Naive thymus-derived CD4-positive, alpha-beta T cell (primary cell): ENCODE measurements at places on chromosomes 1 and 21. TPM values are rescaled to one million over a fixed set of nuclear protein-coding genes. Genes with fewer than 3 reads are reported as not detected.

DNA sequence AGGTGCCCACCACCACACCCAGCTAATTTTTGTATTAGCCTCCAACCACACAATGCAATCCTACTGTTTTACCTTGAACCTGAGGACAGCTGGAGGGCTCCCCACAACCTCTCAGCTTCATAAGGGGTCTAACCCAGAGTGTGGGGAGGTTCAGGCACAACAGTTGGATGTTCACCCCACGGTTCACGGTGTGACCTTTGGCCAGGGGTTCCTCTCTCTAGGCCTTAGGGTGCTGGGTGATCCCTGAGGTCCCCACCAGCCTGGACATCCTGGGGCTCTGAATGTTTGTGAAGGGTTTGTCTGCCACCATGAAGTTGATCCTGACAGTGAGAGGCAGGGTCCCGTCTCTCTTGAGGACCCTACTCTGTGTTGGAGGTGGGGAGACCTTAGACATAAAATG lies 3.9 kb downstream of the ACOT11 start:
- no peaks in the 10 kb centered on the region for H3K4me1 ChIP-seq
- no peaks in the 10 kb centered on the region for H3K27me3 ChIP-seq
- no peaks in the 10 kb centered on the region for H3K36me3 ChIP-seq

DNA sequence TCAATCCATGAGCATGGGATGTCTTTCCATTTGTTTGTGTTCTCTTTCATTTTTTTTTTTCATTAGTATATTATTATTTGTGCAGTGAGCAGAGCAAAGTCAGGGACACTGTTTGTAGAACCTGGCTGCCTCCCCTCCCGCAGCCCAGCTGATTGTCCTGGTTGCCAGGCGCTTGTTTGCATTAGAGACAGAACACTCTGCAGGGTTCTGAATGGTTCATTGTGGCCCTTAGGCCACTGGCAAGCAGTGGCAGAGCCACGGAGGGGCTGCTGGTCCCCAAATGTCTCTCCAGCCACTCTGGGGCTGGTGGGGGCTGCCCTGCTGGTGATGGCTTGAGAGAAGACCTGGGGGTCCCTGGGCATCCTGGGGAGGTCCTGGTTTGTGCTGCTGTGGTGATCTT lies 29.0 kb downstream of the ETS2 start:
- no peaks in the 10 kb centered on the region for H3K36me3 ChIP-seq
- no peaks in the 10 kb centered on the region for H3K4me1 ChIP-seq
- H3K27me3 ChIP-seq, result no peaks in the 10 kb centered on the region
- H3K4me3 ChIP-seq, result no peak overlapping the region
- no peak overlapping the region for H3K27ac ChIP-seq

DNA sequence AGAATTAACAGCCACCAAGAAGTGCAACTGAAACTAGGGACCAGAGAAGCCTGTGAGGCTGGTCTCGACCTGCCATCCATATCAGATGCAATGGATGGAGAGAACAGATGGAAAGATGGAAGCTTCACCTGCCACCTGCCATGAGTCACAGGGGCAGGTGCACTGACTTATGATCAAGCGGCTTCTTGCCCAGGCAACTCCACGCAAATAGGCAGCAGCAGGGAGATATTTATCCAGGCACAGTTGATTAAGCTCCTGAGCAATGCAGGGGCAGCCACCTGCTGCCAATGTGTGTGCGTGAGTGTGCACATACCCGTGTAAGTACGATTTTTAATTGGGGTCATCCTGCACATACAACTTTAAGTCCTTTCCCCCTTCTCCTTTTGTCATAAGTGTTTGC lies 174.2 kb downstream of the PTPRU start:
- no peaks in the 10 kb centered on the region for H3K27me3 ChIP-seq
- H3K27ac ChIP-seq, result no peak overlapping the region
- no peaks in the 10 kb centered on the region for H3K36me3 ChIP-seq
- H3K4me3 ChIP-seq, result no peak overlapping the region

DNA sequence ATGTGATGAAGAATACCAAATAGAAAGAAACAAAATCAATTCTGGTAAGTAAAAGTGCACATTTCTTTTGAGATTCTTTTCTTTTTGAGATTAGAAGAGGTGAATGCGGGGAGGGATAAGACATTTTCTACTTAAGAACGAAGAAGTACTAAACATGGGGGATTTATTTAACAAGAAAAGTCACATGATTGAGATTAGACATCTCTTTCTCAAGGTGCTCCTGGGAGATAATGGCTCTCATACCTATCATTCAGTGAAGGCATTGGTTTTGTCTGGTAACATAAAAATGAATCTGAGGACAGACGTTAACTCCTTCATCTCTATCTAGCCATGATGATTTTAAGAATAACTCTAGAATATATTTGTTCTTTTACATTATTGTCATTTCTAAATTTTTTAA lies 147.9 kb upstream of the SAMSN1 start:
- no peaks in the 10 kb centered on the region for H3K4me1 ChIP-seq
- no peak overlapping the region for H3K4me3 ChIP-seq
- H3K27ac ChIP-seq, result no peak overlapping the region
- H3K27me3 ChIP-seq, result no peaks in the 10 kb centered on the region
- no peaks in the 10 kb centered on the region for H3K36me3 ChIP-seq
- DNase-seq, result no peak

DNA sequence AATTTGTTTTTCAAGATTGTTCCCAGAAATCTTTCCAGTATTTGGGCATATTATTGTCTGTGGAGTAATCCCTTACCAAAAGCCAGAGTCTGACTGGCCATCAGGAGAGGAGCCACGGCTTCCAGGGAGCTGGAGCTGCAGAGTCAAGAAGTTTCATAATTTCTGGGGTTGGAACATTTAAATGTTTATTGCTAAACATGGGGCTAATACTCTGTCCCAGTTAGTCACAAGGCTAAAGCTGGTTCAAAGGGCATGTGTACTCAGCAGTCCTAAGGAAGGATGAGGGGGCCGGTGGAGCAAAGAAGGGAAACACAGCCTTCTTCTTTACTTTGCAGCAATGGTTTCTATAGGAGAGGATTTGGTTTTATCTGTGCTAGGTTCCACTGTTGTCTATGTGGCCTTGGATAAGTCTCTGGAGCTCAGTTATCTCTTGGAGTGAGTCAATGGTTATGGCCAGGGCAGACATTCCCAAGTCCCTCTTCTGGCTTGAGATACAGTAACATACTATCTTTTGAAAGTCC lies 9.5 kb downstream of the DENND2D start:
- peak overlapping the region; percentile 90 for H3K27ac ChIP-seq
- H3K36me3 ChIP-seq, result peaks cover 92% of the 10 kb centered on the region
- H3K4me3 ChIP-seq, result no peak overlapping the region
- H3K27me3 ChIP-seq, result no peaks in the 10 kb centered on the region
- H3K4me1 ChIP-seq, result peaks cover 71% of the 10 kb centered on the region
- no peak for DNase-seq

GRCh38 chr21:29130270-29130969 lies at the start of gene MAP3K7CL:
TSS of gene MAP3K7CL (plus strand) at chr21:29130644. CDS start at chr21:29133345, 2,701 bp downstream.
- H3K4me1 ChIP-seq, result no peaks in the 10 kb centered on the region
- DNase-seq, result no peak
- no peaks in the 10 kb centered on the region for H3K27me3 ChIP-seq
- no peak within 1 kb of the TSS for H3K27ac ChIP-seq
- H3K4me3 ChIP-seq, result no peak within 1 kb of the TSS

The JAM2 gene
- not detected for total RNA-seq

GRCh38 chr1:47791879-47792608 lies 205.1 kb downstream of the TRABD2B start:
- no peak overlapping the region for H3K27ac ChIP-seq
- no peak overlapping the region for H3K4me3 ChIP-seq
- H3K4me1 ChIP-seq, result no peaks in the 10 kb centered on the region
- H3K27me3 ChIP-seq, result no peaks in the 10 kb centered on the region
- H3K36me3 ChIP-seq, result no peaks in the 10 kb centered on the region

DNA sequence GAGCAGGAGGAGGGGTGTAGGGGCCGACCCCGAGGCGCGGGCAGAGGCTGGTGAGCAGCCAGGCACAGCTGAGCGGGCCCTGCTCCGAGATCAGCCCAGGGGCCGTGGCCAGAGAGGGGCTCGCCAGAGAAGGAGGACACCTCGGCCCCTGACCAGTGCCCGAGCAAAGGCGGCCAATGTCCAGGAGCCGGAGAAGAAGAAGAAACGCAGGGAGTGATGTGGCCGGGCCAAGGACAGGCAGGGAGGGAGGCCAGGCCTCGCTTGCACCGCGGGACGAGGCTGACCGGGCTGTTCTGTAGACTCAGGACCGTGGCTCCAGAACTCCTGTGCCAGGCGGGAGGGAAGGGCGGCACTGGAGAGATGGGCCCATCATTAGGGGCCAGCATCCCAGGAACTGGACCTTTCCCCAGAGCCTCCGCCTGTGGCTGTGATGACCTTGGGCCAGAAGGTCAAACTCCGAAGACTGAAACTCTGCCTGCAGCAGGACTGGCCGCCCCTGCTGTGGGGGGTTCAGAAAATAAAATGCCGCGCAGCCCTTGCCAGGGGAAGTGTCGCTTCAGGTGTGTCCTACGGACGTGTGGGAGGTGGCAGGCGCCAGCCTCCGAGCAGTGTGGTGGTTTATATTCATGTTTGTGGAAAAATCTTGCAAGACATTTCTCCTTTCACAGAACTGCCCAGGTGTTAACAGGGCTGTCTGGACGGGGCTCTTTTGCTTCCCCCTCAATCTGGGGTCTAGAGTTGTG lies 14.4 kb downstream of the RRP1 start:
- H3K4me1 ChIP-seq, result no peaks in the 10 kb centered on the region
- no peak overlapping the region for H3K27ac ChIP-seq
- no peaks in the 10 kb centered on the region for H3K36me3 ChIP-seq
- no peaks in the 10 kb centered on the region for H3K27me3 ChIP-seq

- H3K36me3 ChIP-seq, result no peaks in the 10 kb centered on the region
- H3K27ac ChIP-seq, result no peak overlapping the region
- H3K4me1 ChIP-seq, result no peaks in the 10 kb centered on the region
- H3K27me3 ChIP-seq, result no peaks in the 10 kb centered on the region
Observed at GRCh38 chr1:56683569-56683968, 38.5 kb downstream of the PRKAA2 start.

GRCh38 chr21:29360799-29361765 lies 62.4 kb downstream of the BACH1 start:
- no peaks in the 10 kb centered on the region for H3K4me1 ChIP-seq
- no peak overlapping the region for H3K27ac ChIP-seq
- no peaks in the 10 kb centered on the region for H3K36me3 ChIP-seq

The A3GALT2 gene
- total RNA-seq, result not detected

The RNF186 gene
- not detected in 2 replicates for total RNA-seq

The CD1B gene
- 0.27 TPM for total RNA-seq

The MTMR11 gene
- total RNA-seq, result 1.2 TPM

The ZNF670 gene
- total RNA-seq, result 0.88 TPM
